DMS79 treated with DMSO at 0.1 percent for 48 hours (cell line): ENCODE measurements at places on chromosomes 5 and 9.

GRCh38 chr5:14028938-14029584 lies 84.6 kb upstream of the DNAH5 start:
- no peak for DNase-seq

DNA sequence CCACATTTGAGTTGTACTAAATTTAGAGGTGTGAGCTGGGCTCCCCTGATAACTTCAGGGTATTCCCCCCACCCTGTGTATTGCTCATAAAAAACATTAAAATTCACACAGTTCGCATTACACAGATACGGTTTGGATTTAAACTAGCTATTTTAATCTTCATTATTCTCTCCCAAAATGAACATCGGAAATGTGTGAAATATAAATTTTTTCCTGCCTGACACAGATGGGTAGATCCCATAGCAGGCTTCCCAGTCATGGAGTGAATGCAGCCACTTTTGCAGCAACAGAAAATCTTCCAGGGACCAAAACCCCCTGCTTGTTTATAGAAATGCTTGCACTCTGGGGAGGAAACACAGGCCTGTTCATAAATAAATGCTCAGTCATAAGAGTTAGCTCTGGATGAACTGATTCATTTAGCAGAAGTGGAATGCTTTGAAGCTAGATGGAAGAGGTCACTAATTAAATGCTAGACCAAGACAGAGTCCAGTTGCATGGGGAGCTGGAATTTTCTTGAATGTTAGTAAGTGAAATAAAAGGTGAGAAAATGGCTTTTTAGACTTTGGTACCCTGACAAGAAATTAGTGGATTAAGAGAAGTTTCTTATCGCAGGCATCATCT lies 115.6 kb downstream of the PDE8B start:
- DNase-seq = no peak

- DNase-seq = no peak
Measured at GRCh38 chr9:90861826-90862740, 60.5 kb downstream of the SYK start.

DNA sequence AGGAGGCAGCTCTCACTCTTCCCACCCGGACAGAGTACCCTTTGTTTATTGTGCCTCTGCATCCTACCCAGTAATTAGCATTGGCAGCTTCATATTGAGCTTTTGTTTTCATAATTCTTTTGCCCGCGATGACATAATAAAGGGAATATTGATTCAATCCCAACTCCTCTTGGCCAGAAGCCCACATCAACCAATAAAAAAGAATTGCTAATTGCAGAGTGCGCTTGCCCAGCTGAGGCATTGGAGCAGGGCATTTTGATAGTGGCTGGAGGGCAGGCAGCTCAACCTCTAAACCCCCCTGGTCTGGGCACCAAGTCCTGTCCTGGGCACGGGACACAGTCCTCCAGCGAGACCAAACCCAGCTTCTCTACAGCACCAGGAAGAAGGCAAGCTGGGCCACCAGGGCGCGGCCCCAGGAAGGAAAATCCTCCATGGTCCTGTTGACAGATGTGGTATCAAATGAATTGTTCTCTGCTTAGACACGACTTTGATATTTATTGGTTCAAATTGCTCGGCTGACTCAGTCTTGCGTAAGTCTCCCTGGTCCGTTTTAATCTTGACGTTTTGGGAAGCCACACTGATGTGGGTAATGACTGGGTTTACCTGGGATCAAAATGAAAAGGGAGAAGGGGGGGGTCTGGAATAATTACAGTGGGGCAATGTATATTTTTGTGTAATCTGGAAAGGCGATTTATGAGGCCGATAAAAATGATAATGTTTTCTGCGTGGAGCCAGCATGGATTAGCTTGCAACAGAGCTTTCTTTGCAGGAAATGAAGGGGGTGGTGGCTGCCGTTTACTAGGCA lies 220.7 kb upstream of the MSX2 start:
- no peak for DNase-seq

GRCh38 chr9:95815961-95816360 lies 59.5 kb upstream of the ERCC6L2 start:
- DNase-seq = no peak

- DNase-seq = peak; percentile 55
Measured at GRCh38 chr9:133515615-133516255, 9.0 kb downstream of the MYMK start.

DNA sequence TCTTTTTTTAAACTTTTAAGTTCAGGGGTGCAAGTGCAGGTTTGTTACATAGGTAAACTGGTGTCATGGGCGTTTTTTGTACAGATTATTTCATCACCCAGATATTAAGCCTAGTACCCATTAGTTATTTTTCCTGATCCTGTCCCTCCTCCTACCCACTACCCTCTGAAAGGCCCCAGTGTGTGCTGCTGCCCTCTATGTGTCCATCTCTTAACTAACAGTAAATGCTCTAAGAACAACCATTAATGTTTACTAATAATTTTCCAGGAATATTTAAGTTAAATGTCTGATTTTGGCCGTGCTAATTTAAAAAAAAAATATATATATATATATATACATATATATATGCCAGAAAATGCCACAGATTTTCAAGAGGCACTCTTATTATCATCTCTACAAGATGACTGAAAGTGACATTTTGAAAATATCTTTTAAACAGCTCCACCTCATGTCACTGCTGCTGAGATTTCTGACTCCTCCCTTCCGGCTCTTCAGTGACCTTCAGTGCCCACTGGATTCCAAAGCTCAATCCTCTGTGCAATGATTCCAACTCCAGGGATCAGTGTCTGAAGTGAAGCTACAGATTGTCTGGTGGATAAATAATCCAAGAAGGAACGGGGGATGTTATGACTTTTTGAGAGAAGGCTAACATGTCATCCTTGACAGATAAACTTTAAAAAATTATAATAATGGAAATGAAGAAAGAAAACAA lies 46.7 kb upstream of the HNRNPA0 start:
- no peak for DNase-seq

- no peak for DNase-seq
Measured at GRCh38 chr5:90845723-90846554, 287.3 kb downstream of the ADGRV1 start.

DNA sequence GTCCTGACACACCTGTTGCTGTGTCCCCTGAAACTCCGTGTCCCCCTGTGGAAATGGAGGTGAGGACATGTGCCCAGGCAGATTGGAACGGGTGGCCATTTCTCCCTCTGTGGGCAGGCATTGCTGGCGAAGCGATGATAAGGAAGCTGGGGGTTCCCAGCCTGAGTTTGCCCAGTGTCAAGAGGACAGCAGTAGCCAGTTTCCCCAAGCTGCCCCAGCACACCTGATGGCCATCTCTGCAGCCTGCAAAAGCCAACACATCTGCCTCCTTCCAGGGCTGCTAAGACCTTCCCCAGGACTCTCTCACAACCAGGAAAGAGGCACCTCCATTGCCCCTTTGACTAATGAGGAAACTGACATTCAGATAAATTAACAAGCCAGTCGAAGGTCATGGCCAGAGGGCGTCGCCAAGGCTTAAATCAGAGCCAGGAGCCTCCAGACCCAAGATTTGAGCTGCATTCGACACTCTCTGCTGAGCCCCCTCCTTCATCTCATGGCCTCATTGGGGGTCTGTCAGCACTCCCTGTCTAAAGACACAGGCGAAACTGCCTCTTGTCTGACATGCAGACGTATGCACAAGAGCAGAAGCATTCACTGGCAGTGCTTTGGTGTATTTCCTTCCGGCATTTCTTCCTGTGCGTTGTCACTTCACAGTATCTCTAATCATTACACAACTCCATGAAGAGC lies 10.4 kb upstream of the WNK2 start:
- DNase-seq = no peak

DNA sequence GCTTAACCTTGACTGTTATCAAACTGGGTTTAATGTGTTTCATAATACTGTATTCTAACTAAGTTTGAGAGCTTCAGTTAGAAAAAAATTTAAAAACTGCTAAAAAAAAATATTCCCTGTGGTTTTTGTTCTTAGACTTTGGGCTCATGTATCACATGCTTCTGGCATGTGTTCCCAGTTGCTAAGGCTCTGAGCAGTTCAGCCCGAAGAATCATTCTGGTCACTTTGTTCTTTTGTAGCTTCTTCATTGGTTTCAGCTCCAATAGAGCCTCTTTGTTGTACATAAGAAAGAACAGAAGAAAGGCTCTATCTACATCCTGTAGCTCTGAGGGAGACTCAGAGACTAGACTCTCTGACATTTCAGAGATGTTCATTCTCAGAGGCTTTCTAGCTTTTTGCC lies 25.6 kb downstream of the KCNN2 start:
- no peak for DNase-seq

- DNase-seq = no peak
Measured at GRCh38 chr9:116247791-116248374, 94.3 kb downstream of the PAPPA start.
